Muscle of leg (tissue), 16 donors: ENCODE measurements at places on chromosomes 1 and 21. TPM values are rescaled to one million over a fixed set of nuclear protein-coding genes. Genes with fewer than 3 reads are reported as not detected.

DNA sequence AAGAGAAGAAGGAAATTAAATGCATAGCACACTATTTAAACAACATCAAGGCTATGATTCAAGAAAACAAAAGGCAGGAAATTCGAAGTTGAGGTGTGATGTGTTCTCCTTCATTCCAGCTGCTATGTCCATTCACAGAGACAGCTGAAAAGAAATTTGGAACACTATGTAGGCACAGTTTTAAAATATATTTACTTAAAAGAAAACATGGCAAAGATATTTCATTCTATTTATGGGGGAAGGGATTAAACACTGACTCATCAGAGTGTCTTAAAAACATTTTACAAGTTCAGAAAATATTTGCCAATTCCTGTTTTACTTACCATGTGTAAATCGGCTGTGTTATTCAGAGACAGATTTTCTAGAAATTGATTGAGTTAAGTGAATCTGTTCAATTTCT is 39.4 kb upstream of the NGF start:
- no peak for DNase-seq

The DYNLT4 gene
- total RNA-seq, result 0.40 TPM

The SERPINC1 gene
- 0.13 TPM for total RNA-seq

GRCh38 chr1:20361401-20361800 is 70.7 kb downstream of the VWA5B1 start:
- DNase-seq, result peak; percentile 29

The FCAMR gene
- not detected for total RNA-seq

DNA sequence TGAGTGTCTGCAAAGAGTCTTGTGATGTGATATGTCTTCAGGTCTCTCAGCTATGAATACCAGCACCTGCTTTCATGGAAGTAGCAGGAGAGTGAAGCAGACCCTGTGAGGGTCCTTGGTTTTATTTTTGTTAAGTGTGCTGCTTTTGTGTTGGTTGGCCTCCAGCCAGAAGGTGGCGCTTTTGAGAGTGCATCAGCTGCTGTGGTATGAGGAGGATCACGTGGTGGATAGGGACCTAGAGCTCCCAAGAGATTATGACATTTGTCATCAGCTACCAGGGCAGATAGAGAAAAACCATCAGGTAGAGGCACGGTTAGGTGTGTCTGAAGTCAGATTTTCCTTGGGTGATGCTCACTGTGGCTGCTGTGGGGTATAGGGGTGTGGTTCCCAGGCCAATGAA is 1232.1 kb downstream of the MRPL39 start:
- DNase-seq, result no peak

GRCh38 chr1:219124163-219124562 is 49.5 kb upstream of the LYPLAL1 start:
- peak; percentile 60 for DNase-seq

GRCh38 chr1:93784538-93784937 is 94.5 kb downstream of the DNTTIP2 start:
- no peak for DNase-seq

DNA sequence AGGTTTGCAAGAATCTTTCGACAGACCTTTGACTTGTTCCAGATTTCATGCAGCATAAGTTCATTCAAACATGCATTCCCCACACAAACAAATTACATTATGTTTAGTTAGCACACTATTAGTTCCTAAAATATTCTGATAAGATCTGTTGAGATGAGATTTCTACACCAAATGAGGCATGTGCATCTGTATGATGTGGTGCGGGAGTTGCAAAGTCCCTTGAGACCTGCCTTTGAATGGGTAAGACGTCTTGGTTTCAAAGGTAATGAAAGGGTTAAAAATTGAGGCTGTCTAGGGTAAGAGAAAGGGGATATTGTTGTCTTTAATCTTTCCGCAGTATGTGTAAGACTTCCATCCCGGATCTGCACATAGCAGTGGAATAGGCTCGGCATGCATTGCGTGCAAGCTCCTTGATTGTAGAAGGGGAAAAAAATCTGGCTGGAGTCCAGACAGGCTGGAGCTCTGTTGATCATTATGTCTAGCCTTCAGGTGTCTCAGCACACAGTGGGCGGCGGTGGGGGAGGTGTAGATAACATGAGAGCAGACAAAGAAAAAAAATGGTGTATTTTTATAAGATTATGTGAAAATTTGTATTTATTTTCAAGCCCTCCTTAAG is 296.6 kb downstream of the PTPRC start:
- peak; percentile 97 for DNase-seq

DNA sequence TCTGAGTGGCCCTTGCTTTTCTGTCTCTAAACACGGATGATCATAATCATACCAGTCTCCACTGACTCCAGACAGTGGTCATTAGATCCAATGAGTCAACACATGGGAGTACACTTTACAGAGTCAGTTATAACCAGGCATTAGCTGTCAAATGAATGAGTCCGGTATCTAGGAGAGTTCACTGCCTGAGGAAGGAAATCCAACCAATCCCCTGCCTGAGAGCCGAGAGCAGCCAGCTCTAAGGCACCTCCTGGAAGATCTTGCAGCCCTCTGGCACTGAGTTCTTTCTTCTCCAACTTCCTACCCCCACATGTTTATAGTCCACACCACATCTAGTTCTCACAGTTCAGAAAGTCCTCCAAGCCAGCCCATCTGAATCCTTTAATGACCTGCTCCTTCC is 29.4 kb upstream of the RBM15 start:
- no peak for DNase-seq

The C1QTNF12 gene
- total RNA-seq, result 8.2 TPM

The COL9A2 gene
- 2.6 TPM for total RNA-seq

DNA sequence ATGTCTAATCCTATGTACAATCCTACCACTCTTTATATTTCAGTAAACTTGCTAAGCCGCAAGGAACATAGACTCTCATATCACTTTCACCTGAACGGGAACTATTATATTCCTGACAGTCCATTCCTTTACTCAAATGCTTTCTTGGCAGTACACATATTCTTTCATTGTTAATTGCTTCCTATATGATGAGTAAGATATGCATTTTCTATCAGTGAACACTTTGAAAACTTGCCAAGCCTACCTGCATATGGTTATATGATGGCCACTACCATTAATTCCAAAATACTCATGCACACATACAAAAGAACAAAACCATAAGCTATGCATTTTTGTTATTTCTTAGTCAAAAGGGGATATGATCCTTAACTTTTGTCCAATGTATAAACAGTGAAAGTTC is 341.5 kb downstream of the VAV3 start:
- no peak for DNase-seq
